ENCODE measurements at places on chromosomes 11 and 22. TPM values are rescaled to one million over a fixed set of nuclear protein-coding genes. Genes with fewer than 3 reads are reported as not detected.

Gene MORC2
- total RNA-seq, result 22.7 TPM

Gene OR56A1
- total RNA-seq, result 0.27 TPM

Gene PPARA
- total RNA-seq, result 9.1 TPM

Gene PATE4
- total RNA-seq, result not detected

Gene SLC5A12
- total RNA-seq, result 0.27 TPM

Gene ART5
- total RNA-seq, result not detected

Gene CRYBB2
- total RNA-seq, result not detected

Gene MS4A2
- not detected for total RNA-seq

Gene RTCB
- 49.9 TPM for total RNA-seq

Gene SAA4
- total RNA-seq, result not detected

Gene SRSF8
- total RNA-seq, result 29.7 TPM

Gene OR6T1
- not detected for total RNA-seq

Gene GCAT
- total RNA-seq, result 5.7 TPM

Gene PNPLA2
- total RNA-seq, result 13.6 TPM
